ENCODE measurements at places on chromosomes 12 and 14.

DNA sequence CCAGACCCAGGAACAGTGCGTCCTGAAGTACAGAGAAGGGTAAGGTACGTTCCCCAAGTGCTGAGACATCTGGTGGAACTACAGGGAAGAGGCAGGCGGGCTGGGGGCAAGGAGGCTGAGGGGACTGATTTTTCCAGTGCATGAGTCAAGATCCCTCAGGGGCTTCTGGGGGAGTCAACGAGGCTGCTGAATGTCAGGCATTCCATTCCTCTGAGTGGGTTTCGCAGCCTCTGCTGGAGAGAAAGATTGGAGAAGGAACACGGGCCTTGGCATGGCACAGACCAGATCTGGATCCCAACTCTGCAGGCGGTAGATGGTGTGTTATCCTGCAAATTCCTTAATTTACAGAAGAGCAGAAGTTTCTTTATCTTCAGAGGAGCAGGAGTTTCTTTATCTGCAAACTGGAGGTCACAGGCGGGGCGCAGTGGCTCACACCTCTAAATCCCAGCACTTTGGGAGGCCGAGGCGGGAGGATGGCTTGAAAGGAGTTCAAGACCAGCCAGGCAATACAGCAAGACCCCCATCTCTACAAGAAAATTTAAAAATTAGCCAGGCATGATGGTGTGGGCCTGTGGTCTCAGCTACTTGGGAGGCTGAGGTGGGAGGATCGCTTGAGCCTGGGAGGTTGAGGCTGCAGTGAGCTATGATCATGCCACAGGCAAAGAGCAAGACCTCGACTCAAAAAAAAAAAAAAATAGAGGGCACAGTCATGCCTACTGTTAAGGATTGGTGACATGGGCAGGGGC, 132.6 kb upstream of the MAP1LC3B2 start:
- peak; percentile 70 for DNase-seq

- no peak for DNase-seq
Observed at GRCh38 chr12:5040368-5040767, 3.3 kb upstream of the KCNA5 start.

DNA sequence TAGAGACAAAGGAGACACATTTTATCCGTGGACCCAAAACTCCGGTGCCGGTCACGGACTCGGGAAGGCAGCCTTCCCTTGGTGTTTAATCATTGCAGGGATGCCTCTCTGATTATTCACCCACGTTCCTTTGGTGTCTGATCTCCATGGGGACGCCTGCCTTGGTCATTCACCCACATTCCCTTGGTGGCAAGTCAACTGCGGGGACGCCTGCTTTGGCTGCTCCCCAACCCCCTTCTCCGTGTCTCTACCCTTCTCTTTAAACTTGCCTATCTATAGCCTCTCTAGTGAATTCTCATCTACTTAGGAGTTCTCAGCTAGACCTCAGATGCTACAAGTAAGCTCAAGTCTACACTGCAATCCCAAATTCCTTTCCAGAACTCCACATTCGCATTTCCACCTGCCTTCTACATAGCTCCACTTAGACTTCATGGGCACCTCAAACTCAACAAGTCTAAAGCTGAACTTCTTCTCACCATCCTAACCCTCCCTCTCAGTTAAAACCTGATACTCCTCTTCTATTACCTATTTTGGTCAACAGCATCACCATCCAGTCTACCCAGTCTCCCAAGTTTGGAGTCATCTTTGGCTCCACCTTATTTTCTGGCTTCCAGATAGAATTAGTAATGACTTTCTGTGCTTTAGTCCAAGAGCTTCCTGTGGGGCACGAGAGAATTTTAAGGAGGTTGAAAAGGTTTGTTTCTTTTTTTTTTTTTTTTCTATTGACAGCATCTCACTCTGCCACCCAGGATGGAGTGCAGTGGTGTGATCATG, 14.4 kb downstream of the SPTLC2 start:
- DNase-seq: no peak

DNA sequence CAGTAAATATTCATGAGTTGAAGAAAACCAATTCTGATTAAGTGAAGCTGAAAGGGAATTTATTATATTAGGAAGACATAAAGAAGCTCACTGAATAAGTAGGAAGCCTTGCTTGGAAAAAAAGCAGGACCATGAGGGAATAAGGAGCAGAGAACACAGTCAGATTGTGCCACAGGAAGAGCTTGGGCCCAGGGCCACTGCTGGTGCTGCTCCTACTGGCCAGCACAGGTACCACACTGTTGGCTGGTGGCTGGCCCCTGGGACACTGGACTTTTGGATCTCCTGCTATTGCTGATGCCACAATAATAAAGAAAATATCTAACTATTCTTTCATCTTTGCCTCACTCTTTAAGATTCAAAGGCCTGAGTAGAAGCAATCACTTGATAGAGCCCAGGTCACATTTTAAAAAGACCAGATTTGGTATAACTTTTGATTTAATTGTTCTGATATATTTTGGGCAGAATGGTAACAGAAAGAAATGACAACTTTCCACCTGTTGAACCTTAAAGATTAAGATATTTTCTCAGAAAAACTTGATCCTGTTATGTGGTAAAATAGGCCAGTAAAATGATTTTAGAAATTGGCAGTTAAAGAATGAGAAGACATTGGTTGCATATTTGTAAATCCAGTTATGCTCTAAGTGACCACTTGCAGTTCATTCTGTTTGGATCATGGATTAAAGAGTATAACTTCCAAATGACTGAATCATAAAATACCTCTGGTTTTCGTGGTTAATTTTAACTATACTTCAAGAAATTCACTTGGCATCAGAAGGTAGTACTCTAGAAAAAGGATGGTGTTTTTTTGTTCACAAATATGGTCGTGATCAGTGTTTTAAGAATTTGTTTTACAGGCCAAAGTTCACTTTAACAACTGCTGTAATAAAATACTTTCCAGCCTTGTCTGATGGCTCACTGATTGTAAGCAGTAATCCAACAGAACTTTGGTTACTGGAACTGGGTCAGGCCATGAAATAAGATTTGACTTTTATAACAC, 68.3 kb downstream of the DERA start:
- DNase-seq: peak; percentile 63

DNA sequence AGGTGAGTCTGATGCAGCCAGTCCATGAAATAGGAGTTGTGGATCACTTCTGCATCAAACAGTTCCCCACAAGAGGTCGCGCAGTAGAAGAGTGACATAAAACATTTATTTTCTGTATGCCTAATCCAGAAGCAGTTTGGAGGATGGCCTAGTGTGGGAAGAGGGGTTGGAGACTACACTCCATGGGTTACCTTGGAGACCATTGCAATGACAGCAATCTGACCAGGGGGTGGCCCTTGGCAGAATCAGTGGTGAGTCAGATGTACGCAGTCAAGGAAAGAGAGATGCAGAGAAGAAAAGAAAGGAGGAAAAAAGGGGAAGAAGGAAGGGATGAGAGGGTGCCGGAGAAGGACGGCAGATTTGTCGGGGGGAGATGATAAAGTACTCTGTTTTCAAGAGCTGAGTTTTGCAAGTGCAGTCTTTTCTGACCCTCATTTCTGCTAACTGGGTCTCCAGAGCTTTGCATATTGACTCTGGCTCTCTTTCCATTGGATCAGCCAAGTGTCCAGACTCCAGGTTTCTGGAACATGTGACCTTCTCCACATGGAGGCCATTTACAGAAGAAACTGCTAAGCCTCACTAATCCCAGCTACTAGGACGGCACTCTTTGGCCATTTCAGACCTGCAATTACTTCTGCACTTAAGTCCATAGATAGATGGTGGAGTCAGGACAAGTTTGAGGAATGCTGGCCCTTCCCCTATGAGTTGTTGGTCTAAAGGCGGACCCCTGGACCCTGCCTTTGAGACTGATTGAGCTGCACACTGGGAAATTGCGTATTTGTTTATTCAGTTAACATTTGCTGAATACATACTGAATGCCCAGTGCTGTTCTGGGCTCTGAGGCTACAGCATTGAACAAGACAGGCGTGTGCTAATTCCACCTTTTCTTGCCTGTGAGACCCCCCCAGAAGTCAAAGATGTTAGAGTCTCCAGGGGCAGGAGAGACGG, 424.2 kb downstream of the BCL11B start:
- DNase-seq: no peak

DNA sequence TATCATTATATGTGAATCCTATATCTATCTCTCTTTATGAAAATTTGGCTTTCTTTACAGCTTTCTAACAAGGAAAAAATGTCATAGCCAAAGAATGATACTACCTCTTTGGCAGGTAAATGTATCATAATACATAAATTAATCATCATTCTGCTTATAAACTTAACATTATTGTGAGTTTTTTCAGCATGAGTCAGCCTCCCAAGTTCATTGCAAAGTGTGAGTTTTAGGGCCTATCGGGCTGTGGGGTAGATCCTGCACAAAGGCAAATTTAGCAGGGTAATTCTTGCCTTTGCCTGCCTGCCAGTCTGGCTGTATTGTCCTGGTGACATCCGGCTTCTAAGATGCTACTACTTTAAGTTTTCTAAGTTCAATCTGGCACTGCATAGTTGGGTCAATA, 412.6 kb downstream of the MDGA2 start:
- no peak for DNase-seq

- DNase-seq: peak; percentile 43
Observed at GRCh38 chr14:70842851-70843462, 33.6 kb upstream of the MAP3K9 start.

GRCh38 chr12:79143803-79144202, 279.2 kb downstream of the SYT1 start:
- DNase-seq: no peak

GRCh38 chr12:31217356-31218130, 108.4 kb downstream of the SINHCAF start:
- no peak for DNase-seq

- DNase-seq: no peak
Observed at GRCh38 chr12:15751741-15752140, 37.4 kb downstream of the EPS8 start.

GRCh38 chr12:56374726-56375597, 12.3 kb upstream of the APOF start:
- peak; percentile 41 for DNase-seq

- no peak for DNase-seq
Observed at GRCh38 chr14:65560340-65561027, 148.0 kb downstream of the FUT8 start.

- no peak for DNase-seq
Observed at GRCh38 chr12:50482571-50482970, 22.2 kb upstream of the DIP2B start.

- DNase-seq: no peak
Observed at GRCh38 chr12:120092551-120093335, 23.8 kb downstream of the RAB35 start.

DNA sequence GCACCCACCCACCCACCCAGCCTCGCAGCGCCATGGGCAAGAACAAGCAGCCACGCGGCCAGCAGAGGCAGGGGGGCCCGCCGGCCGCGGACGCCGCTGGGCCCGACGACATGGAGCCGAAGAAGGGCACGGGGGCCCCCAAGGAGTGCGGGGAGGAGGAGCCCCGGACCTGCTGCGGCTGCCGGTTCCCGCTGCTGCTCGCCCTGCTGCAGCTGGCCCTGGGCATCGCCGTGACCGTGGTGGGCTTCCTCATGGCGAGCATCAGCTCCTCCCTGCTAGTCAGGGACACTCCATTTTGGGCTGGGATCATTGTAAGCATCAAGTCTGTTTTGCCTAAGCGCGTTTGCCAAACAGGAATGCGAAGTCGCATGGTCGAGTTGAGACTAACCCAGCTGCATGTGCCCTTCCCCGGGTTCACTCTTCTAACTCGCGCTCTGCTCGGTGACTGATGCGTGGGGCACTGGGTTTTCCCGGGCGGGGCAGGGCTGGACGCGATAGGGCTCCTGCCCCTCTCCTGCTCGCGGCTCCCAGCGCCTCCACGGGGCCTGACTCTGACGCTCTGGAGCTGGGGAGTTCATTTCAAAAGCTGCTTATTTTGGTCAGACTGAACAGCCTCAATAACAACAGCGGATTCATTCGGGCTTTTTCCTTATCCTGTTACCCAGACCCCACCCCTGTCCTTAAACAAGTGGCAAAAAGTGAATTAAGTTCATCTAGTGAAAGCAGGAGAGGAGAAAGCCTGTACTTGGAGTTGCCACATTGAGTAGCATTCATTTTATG, 458 bp downstream of the SSPN start:
- DNase-seq: peak; percentile 40

- peak; percentile 66 for DNase-seq
Observed at GRCh38 chr12:108296945-108297344, 42.2 kb downstream of the CMKLR1 start.

- no peak for DNase-seq
Observed at GRCh38 chr14:39180553-39180952, 5.5 kb downstream of the PNN start.

- peak; percentile 74 for DNase-seq
Observed at GRCh38 chr14:101628471-101628966, 67.2 kb downstream of the DIO3 start.

- peak; percentile 35 for DNase-seq
Observed at GRCh38 chr14:73591690-73592449, at the start of gene ACOT4. ACOT4 (plus strand) TSS chr14:73591873; CDS start chr14:73591960, 87 bp downstream.

GRCh38 chr14:88092529-88092928, 87.6 kb downstream of the GPR65 start:
- DNase-seq: no peak

DNA sequence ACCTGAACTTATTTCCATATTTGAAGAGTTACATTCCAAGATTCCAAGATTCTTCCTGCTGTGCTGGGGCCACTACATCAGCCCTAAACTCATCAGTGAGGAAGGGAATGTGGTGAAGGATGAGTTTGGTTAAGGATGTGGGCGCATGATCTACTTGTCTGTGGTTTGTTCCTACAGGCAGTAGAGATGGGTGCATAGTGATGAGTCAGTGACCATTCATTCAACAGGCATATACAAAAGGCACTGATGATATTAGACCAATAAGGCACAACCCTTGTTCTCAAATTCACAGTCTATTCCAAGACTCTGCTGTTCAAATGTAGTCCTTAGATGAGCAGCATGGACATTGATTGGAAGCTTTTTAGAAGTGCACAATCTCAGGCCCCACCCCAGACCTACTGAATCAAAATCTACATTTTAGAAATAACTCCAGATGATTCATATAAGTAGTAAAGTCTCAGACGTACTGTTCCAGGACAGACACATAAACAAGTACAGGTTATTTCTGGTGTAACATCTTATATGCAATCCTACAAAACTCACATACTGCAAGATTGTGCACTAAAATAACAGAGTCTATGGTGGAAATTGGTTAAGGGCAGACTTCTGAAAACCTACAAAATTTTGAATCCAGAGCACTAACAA, 47.7 kb upstream of the MAP3K9 start:
- no peak for DNase-seq

DNA sequence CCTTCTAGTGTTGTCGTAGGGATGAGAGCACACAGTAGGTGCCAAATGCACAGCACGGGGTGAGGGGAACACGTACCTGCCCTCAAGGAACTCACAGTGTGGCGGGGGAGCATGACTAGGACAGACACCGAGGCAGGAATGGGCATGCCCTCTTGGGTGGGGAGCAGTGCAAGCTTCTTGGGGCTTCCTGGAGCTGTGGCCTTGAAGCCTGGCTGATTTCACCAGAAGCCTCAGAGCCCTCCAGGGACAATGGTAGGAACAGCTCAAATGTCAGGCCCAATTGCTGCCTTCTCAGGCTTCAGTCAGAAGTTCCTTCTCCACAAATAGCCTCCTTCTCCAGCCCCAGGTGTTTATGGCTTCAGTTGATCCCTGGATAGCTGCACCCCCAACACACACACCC, 43.4 kb downstream of the TEAD4 start:
- no peak for DNase-seq

- DNase-seq: no peak
Observed at GRCh38 chr12:73769337-73769736, 768.3 kb upstream of the ATXN7L3B start.

- DNase-seq: no peak
Observed at GRCh38 chr14:44113769-44114730, 393.0 kb downstream of the FSCB start.

GRCh38 chr14:98792171-98792570, 479.8 kb downstream of the BCL11B start:
- no peak for DNase-seq

Data from dermis blood vessel endothelial cell (primary cell).